ENCODE measurements at places on chromosomes 4 and X. TPM values are rescaled to one million over a fixed set of nuclear protein-coding genes. Genes with fewer than 3 reads are reported as not detected.

DNA sequence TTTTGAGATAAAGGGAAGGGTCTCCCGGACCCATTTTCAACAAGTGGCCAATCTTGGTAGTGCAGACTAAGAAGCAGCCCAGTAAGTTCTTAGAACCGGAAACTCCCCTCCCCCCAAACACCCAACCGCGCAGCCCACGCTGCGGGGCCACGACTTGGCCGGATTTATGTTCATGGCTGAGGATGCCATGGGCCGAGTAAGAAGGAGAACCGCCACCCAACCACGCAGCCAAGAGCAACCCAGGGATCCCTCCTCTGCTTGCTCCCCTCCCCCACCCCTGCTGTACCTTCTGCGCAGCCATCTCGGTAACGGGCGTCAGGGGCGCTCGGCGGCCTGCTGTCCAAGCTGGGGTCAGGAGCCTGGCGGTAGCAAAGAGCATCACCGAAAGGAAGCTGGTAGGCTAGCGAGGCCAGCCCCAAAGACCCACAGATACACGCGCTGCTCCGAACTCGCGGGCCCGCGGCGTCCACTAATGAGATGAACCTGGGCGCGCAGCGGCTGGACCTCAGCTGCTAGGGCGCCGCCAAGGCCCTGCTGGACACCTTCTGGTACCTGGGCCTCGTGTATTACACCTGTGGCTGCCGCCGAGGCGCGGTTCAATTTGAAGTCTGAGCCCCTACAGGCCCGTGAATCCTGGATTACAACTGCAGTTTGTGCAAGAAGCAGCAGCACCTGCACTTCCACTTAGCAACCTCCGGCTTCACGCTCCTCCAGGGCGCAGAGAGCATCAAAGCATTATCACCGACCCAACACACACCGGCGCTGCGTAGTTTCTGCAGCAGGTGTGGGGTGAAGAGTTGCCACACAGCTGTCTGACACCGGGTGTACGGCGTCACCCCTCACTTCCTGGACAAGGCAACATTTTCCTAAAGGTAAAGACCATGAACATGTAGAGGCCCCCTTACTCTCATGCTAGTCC is 63.4 kb downstream of the NUDT10 start:
- H3K4me3 ChIP-seq, result peak overlapping the region; percentile 83
- peaks cover 15% of the 10 kb centered on the region for H3K4me1 ChIP-seq
- no peaks in the 10 kb centered on the region for H3K27me3 ChIP-seq
- peaks cover 3% of the 10 kb centered on the region for H3K36me3 ChIP-seq
- DNase-seq, result peak; percentile 59

GRCh38 chr4:153232768-153233167 is 28.5 kb downstream of the TRIM2 start:
- no peak overlapping the region for H3K27ac ChIP-seq
- H3K36me3 ChIP-seq, result no peaks in the 10 kb centered on the region
- DNase-seq, result no peak
- H3K27me3 ChIP-seq, result peaks cover 16% of the 10 kb centered on the region
- peaks cover 14% of the 10 kb centered on the region for H3K4me1 ChIP-seq

GRCh38 chrX:110049096-110049495 is 46.2 kb downstream of the TMEM164 start:
- H3K36me3 ChIP-seq, result peaks cover 7% of the 10 kb centered on the region
- no peaks in the 10 kb centered on the region for H3K27me3 ChIP-seq
- DNase-seq, result no peak
- H3K27ac ChIP-seq, result no peak overlapping the region
- H3K4me1 ChIP-seq, result no peaks in the 10 kb centered on the region

The CXCL1 gene
- total RNA-seq, result not detected

The DACH2 gene
- total RNA-seq, result not detected

DNA sequence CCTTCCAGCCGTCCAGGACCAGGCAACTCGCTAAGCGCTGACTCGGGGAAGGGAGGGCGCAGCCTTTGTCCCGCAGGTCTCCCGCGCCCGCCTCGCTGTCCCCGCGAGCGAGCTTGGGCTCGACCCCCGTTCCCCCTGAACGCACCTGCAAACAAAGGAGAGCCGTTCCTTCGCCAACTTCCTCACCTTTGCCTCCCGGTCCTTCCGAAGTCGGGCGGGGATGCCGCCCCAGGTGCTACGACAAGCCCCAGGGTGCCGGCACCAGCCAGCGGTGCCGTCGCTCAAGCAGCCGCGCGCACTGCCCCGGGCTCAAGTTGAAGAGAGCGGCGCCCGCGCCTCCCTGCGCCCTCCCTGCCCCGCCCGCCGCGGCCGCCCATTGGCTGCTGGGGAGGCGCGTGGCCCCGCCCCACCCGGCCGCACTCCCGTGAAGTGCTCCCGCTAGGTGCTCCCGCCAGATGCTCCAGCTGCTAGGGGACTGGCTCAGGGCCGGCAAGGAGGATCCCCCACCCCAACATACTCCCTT is 107.1 kb downstream of the NSUN7 start:
- peaks cover 49% of the 10 kb centered on the region for H3K27me3 ChIP-seq
- peaks cover 16% of the 10 kb centered on the region for H3K4me1 ChIP-seq
- H3K36me3 ChIP-seq, result no peaks in the 10 kb centered on the region
- H3K4me3 ChIP-seq, result peak overlapping the region; percentile 60
- H3K27ac ChIP-seq, result no peak overlapping the region

The MAGEE2 gene
- not detected for total RNA-seq

The EGF gene
- not detected for total RNA-seq

The OPRPN gene
- total RNA-seq, result not detected

The WAS gene
- total RNA-seq, result 177 TPM

DNA sequence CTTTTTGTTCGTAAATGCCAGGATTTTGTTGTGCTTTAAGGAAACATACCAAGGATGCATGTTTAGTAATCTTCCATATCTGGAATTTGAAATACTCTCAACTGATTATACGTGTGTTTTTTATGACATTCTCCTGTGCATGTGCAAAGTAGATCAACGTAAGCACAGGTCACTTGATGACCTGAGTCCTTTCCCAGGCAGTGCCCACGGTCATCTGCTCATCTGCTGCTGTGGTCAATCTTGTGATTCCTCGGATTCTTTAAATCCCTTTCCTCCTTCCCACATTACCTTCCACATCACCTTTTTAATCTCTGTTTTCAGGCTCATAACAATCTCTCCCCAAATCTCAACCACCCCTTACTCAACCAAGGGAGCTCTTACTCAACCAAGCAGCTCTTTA is 104.1 kb downstream of the RASL11B start:
- H3K27me3 ChIP-seq, result no peaks in the 10 kb centered on the region
- no peak overlapping the region for H3K4me3 ChIP-seq
- peaks cover under 1% of the 10 kb centered on the region for H3K36me3 ChIP-seq
- no peak for DNase-seq
- H3K4me1 ChIP-seq, result no peaks in the 10 kb centered on the region

DNA sequence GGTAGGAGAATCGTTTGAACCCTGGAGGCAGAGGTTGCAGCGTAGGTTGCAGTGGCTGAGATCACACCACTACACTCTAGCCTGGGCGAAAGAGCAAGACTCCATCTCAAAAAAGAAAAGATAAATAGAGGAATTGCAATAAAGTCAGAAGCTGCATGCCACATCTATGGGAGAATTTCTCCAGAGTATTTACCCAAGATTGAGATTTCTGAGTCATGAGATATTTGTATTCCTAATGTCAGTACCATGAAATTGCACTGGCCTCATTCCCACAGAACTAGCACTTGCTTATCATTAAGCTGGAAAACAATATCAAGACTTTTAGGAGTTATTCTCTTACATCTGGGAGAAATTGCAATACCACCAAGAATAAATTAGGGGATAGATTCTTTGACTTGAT is 37.4 kb downstream of the ASIC5 start:
- H3K4me1 ChIP-seq, result no peaks in the 10 kb centered on the region
- H3K36me3 ChIP-seq, result no peaks in the 10 kb centered on the region
- DNase-seq, result no peak
- peaks cover 5% of the 10 kb centered on the region for H3K27me3 ChIP-seq
- no peak overlapping the region for H3K27ac ChIP-seq
- no peak overlapping the region for H3K4me3 ChIP-seq

DNA sequence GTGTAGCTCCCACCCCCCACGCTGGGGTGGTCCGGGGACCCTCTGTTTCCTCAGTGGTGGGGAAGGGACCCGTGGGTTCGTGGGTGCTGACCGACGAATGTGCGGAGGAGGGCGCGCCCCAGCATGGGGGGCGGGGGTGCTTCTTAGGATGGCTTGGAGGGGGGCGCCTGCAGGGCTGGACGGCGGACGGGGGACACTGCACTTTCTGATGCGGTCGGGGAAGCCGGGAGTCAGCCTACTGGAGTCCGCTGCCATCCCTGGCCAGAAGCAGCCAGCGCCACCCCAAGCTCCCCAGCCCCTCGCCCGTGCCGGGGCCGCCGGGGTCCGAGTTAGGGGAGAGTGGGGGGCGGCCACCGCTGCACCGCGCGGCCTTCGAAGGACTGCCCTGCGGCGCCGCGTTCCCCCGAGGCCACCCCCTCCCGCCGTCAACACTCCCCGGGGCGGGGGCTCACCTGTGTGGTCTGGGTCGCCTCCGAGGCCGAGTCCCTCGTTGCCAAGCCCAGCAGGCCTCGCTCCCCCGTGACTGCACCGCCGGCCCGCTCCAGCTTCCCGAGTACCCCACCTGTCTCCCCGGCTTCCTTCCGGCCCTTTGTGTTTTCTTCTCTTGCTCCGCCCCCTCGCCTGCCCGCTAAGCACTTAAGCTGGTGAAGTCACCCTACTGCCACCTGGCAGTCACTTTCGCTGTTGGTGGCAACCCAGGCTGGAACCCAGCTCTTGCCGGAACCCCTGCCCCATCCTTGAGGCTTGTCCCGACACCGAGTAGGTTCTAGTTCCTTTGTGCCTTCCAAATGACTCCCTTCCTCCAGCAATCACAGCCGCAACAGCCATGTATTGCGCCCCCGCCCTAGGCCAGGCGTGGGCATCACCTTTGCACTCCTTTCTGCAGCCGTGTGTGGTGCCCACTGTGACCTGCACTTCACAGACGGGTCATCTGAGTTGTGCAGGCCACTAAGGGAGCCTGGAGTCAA is at the start of gene OCIAD2:
Gene OCIAD2 (minus strand): TSS at position 569 of the 968 bp plus-strand sequence. CDS start 2,225 bp downstream, outside the sequence.
- H3K4me3 ChIP-seq, result peak within 1 kb of the TSS; percentile 85
- H3K27ac ChIP-seq, result peak within 1 kb of the TSS; percentile 91
- H3K27me3 ChIP-seq, result no peaks in the 10 kb centered on the region

- peaks cover 32% of the 10 kb centered on the region for H3K36me3 ChIP-seq
- peak within 1 kb of the TSS; percentile 100 for H3K27ac ChIP-seq
- peak; percentile 82 for DNase-seq
- peaks cover 29% of the 10 kb centered on the region for H3K4me1 ChIP-seq
- peak within 1 kb of the TSS; percentile 93 for H3K4me3 ChIP-seq
These were observed at the start of gene DDX3X for GRCh38 chrX:41333744-41334362. TSS of gene DDX3X (plus strand) at chrX:41334162. CDS start at chrX:41334253, 91 bp downstream.

DNA sequence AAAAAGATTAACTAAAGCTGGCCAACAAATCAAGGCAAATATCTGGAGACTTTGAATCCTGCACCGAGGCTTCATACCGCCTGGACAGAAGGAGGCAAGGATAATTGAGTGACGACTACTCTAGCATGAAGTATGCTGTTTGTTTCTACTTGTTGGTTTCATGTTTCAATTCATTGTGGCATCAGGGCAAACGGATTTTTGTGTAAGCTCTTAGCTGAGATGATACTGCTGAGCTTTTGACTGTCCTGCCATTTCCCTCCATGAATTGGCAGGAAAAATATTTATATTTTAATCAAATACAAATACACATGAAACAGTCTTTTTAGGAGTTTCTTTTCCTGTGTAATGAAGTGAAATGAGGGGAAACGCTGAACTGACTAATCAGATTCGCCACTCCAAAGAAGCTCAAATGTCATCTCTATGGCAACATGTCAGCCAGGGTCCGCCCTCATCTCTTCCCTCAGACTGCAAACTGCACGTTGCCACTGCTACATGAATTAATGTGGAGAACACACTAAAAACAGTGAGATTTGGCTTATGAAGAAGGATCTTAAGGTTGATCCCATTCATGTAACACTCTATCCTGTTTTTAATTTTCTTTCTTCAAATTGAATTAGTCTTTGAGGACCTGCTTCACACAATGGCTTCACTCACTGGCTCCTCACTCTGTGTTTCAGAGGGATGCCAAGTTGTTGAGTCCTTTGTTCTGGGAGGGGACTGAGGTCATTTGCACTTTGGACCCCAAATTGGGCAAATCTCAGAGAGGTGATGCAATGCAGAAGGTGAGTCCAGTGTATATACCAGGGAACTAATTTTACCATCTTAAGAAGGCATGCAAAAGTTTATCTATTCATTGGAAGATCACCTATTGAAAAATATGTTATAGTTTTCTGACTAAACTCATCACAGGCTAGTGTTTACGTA is 149.6 kb upstream of the MID1 start:
- H3K4me3 ChIP-seq, result no peak overlapping the region
- no peaks in the 10 kb centered on the region for H3K4me1 ChIP-seq
- DNase-seq, result no peak
- no peaks in the 10 kb centered on the region for H3K36me3 ChIP-seq
- no peaks in the 10 kb centered on the region for H3K27me3 ChIP-seq
- no peak overlapping the region for H3K27ac ChIP-seq

DNA sequence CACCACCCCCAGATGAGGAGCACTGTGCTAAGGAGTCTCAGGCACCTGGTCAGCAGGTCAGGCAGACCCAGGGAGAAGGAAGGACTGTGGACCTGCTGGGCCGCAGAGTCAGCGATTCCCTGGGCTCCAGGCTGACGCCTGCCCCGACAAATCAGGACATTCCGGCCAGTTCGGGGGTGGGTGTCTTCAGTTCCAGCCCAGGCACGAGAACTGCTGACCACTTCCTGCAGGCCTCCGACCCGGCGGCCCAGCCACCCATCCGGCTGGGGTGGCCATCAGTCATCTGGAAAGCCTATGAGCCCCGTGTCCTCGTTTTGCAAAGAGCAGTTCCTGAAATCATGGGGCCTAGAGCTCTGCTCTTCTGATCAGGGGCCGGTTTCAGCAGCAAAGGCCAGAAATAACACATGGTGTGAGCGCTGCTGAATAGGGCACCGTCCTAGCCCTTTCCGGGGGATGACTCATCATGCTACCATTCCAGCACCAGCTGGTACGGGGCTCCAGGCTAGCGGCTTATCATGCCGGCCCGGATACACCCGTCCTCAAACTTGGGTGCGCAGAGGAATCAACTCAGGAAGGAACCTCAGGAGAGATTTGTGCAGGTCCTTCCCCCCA is 7.8 kb upstream of the SH3TC1 start:
- peaks cover 2% of the 10 kb centered on the region for H3K27me3 ChIP-seq
- H3K27ac ChIP-seq, result no peak overlapping the region
- no peak for DNase-seq
- peaks cover 1% of the 10 kb centered on the region for H3K4me1 ChIP-seq

GRCh38 chr4:185304944-185305690 is 90.6 kb downstream of the LRP2BP start:
- no peaks in the 10 kb centered on the region for H3K27me3 ChIP-seq
- H3K27ac ChIP-seq, result no peak overlapping the region
- H3K4me1 ChIP-seq, result peaks cover 9% of the 10 kb centered on the region
- DNase-seq, result peak; percentile 14

GRCh38 chrX:47831788-47832187 is 4.9 kb upstream of the ZNF81 start:
- no peaks in the 10 kb centered on the region for H3K27me3 ChIP-seq
- no peak overlapping the region for H3K27ac ChIP-seq
- H3K4me3 ChIP-seq, result no peak overlapping the region
- peaks cover 2% of the 10 kb centered on the region for H3K36me3 ChIP-seq
- DNase-seq, result peak; percentile 65

GRCh38 chrX:26613956-26614355 is 398.0 kb downstream of the MAGEB5 start:
- DNase-seq, result no peak
- no peaks in the 10 kb centered on the region for H3K36me3 ChIP-seq
- H3K4me3 ChIP-seq, result no peak overlapping the region
- no peak overlapping the region for H3K27ac ChIP-seq
- H3K4me1 ChIP-seq, result no peaks in the 10 kb centered on the region

The SASH3 gene
- 264 TPM for total RNA-seq

GRCh38 chrX:119481323-119481801 is 13.1 kb downstream of the SLC25A5 start:
- no peak overlapping the region for H3K27ac ChIP-seq
- no peak overlapping the region for H3K4me3 ChIP-seq
- no peak for DNase-seq
- no peaks in the 10 kb centered on the region for H3K27me3 ChIP-seq
- H3K4me1 ChIP-seq, result peaks cover 9% of the 10 kb centered on the region
- H3K36me3 ChIP-seq, result no peaks in the 10 kb centered on the region
